ENCODE measurements at places on chromosomes 3 and 15.

- no peak for DNase-seq
These were observed 38.0 kb downstream of the STAC start for GRCh38 chr3:36418296-36418695.

DNA sequence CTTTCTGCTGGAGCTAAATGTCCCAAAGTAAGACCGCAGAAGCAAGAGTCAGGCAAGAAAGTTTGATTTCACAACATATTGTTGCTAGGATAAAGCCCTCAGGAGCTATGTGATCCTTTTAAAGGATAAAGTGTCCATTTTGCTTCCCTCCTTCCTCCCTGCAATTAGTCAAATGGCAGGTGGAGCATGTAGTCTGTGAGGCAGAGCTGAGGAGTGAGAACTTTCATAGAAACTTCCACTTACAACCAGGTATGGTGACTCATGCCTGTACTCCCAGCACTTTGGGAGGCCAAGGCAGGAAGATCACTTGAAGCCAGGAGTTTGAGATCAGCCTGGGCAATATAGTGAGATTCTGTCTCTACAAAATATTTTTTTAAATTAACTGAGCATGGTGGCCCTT, 25.2 kb upstream of the RHCG start:
- no peak for DNase-seq

GRCh38 chr3:107581230-107581629, 58.5 kb downstream of the BBX start:
- no peak for DNase-seq

- no peak for DNase-seq
These were observed 115.6 kb upstream of the CADPS start for GRCh38 chr3:62990704-62991413.

- DNase-seq = no peak
These were observed 299.4 kb upstream of the RORA start for GRCh38 chr15:61528581-61528910.

DNA sequence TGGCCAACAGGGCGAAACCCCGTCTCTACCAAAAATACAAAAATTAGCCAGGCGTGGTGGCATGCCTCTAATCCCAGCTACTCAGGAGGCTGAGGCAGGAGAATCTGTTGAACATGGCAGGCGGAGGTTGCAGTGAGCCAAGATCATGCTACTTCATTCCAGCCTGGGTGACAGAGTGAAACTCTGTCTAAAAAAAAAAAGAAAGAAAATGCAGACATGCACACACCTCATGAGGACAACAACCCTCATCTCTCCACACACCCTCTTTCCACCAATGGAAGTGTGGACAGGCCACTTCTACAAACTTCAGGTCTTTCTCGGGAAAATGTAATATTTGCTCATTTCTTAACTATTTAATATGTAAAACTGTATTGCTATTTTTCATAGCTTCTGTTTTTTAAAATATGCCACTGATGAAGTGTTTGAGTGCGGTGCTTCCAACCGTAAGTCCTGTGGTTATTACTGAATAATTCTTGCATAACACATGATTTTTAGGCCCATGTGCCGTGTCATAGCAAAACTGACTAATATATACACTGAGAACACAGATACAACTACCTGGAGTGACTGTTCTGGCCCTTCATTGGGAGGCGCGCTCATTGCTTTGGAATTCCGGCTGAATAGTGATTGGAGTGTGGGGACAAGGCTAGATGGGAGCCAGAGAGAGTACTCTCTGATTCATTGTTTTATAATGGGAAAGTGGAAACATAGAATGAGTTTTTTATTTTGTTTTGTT, 23.1 kb downstream of the LRRC31 start:
- no peak for DNase-seq

GRCh38 chr3:173583496-173583895, 186.0 kb downstream of the NLGN1 start:
- no peak for DNase-seq

GRCh38 chr15:57694279-57694678, 12.2 kb upstream of the POLR2M start:
- no peak for DNase-seq

GRCh38 chr3:46192939-46193338, 15.2 kb downstream of the CCR1 start:
- no peak for DNase-seq

DNA sequence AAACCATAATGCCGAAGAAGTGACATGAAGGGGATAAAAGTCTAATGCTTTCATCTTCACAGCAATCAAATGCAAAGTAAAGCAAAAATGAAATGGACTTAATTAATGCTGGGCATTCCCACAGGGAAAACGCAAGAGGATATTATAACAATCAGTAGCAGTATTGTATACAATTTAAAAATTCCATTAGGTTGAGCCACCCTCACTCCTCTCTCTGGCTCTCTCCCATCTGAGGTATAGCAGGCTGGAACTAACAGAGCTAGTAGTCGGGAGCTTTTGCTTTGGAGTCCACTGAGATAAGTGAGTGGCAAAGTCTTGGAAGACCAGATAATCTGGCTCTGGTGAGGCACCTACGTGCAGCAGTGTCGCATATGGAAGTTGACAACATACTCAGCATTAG, 33.9 kb downstream of the DET1 start:
- DNase-seq = no peak

- DNase-seq = no peak
These were observed 43.7 kb upstream of the GNB5 start for GRCh38 chr15:52234596-52235541.

GRCh38 chr3:126433496-126434263, 39.0 kb downstream of the CFAP100 start:
- DNase-seq = no peak
